ENCODE measurements at places on chromosomes 11 and 22.

- DNase-seq: no peak
Measured at GRCh38 chr11:2277008-2277346, 6.6 kb upstream of the ASCL2 start.

- DNase-seq: no peak
Measured at GRCh38 chr11:104876324-104876723, 21.9 kb downstream of the CASP12 start.

DNA sequence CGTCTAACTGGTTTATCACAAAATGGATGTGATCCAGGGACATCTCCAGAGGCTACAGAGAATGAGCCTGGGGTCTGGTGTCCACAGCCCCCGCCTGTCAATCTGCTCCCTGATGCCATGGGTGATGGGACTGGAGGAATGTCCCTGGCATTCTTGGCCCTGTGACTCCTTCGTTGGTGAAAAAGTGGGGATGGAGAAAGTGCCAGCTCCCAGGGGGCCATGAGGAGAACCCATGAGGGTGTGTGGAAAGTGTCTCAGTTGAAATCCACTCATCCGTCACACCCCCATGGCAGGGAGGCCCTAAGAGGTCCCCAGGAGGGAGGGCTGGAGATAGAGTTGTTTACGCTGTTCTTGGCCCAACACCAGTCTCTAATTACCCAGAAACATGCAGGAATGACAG, 322.0 kb downstream of the CTTN start:
- no peak for DNase-seq

GRCh38 chr11:12411806-12412727, 34.7 kb downstream of the PARVA start:
- DNase-seq: no peak

DNA sequence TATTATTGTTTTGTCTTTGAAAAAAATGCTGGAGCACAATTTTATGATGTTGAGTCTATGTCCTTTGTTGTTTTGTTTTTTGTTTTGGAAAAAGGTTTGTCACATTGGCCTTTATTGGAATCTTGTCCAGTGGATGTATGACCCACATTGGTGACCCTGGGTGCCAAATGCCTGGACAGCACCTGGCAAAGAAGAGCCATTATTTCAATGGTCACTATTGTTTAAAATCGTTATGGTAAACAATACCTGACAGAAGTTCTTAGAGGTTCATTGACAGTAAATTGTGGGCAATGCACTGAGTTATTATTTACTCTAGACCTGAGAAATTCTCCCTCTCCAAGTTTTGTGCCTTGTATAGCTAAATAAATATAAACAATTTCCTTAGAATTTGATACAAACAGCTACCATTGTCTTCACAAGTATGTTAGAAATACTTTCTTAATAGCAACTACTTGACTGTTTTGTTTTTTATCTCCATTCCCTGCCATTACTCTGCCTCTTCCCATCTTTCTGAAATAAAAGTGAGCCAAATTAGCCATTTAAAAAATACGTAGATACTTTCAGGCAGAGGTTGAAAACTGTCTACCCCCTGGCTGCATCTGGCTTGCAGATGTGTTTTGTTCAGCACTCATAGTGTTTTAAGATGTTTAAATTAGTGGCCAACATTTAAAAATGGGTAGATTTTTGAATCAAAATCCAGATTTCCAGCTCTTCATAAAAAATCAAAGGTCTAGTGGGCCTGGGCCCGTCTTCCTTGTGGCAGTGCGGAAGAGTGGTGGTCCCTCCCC, 39.9 kb downstream of the BMAL1 start:
- DNase-seq: no peak

GRCh38 chr11:30730011-30730410, 143.9 kb upstream of the MPPED2 start:
- no peak for DNase-seq

GRCh38 chr11:60363542-60364470, 14.5 kb upstream of the MS4A7 start:
- peak; percentile 24 for DNase-seq

DNA sequence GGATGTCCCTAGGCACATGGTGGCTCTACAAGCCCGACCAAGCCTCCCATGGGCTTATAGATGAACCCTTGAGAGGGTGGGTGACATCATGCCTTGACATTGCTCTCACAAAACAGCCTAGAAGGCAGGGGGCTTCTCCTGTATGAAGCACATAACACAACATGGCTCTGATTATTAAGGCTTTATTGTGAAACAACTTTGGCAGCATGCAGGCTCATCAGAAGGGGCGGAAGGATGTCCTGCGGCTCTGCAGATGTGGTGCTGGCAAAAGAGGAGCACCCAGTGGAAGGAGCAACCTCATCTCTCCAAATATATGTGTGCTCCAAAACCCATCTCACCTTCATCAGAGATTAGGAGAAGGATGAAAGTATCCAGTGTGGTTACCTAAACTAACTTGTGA, 100.4 kb downstream of the MPPED2 start:
- DNase-seq: no peak

DNA sequence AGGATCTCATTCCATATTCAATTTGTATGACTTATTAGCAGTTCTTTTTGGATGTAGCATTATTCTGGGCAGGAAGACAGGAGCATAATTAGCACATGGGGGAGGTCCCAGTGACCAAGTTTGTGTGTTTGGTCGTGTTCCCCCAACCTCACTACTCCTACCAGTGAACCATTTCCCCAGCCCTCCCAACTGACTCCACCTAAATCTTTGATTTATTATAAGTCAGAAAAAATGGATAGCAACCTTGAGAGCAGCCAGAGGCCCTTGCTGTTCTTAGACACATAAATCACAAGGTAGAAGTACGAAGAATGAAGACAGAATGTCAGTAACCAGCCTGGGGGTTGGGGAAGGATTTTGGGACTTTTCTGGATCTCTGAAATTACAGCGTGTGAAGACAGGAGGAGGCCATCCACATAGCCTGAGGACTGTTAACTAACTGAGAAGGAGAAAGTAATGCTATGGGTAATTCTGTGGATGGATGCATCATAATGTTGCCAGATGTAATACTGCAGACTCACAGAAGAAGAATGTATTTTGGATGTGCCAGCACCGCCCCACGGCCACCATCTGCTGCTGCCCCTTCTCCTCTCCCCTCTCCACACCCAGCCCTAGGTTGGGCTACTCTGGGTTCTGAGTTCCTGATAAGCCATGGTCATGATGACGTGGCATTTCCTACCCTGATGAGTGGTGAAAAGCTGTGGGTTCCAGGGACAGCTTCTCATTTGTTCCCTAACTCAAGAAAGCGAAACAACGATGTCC, 124.3 kb upstream of the TTC12 start:
- DNase-seq: peak; percentile 67

DNA sequence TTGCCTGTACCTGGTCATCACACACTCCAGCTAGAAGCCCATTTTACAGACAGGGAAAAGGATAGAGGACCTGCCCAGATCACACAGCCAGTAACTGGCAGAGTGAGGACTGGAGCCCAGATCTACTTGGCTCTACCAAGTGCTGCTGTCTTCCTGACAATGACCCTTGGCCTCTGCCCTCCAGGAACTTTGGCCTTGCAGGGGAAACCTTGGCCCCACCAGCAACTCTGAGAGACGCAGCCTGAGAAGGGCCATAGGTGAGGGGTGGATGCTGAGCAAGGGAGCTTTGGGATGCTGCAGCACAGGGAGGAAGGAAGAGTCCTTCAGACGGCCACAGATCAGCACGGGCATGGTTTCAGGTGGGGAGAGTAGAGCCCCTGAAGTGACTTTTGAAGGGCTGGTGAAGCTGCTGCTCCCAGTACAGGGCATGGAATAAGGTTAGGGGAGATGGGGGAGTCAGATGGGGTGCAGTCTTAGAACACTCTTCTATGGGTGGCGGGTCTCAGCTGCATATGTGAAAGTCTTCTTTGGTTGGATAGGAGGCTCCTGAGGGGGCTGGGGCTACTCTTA, 2.0 kb upstream of the CAPN5 start:
- no peak for DNase-seq

GRCh38 chr22:25395915-25396314, 168.6 kb upstream of the GRK3 start:
- DNase-seq: no peak

GRCh38 chr11:79485694-79486093, 44.9 kb upstream of the TENM4 start:
- no peak for DNase-seq

DNA sequence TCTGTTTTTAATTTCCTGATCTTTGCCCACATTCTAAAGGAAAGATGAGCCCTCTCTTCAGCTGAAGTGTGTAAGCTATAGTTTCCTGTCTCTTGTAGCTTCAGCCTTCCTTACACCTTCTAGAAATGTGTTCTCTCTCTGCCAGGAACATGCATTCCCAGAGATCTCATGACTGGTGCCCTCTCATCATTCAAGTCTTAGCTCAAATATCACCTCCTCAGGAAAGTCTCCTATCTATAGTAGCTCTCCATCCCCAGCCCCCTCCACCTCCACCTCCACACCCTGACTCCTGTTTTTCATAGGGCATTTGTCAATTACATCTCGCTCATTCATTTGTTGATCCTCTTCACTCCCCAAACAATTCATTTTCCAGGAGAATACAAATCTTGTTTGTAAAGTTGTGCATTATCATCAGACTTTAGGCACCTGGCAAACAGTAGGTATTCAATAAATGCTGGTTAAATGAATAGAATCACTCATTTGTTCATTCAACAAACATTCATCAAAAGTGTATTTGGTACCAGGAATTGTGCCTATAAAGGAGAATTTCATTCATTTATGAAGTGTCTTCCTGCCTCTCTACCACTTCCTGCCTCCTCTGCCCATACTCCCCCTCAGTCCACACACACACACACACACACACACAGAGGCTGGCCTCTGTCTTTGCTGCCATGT, 160.3 kb downstream of the BBOX1 start:
- no peak for DNase-seq

GRCh38 chr11:68683536-68684384, 584 bp upstream of the GAL start:
- no peak for DNase-seq

DNA sequence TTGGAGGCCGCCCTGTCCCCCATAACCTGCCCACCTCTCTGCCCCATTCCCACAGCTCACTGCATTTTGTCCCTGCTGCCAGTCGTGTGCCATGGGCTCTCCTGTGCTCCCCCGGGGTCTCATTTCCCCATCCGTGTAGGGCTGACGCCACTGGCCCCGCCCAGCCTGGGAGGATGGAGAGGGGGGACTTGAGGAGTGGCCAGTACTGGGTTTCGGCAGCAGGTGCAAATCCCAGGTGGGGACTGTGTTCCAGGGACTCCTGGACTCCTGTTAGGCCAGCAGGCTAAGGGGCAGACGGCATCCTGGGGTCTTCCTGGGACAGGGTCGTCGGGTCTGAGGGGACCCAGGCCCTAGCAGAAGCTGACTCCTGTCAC, 1.2 kb upstream of the MYO7A start:
- no peak for DNase-seq

DNA sequence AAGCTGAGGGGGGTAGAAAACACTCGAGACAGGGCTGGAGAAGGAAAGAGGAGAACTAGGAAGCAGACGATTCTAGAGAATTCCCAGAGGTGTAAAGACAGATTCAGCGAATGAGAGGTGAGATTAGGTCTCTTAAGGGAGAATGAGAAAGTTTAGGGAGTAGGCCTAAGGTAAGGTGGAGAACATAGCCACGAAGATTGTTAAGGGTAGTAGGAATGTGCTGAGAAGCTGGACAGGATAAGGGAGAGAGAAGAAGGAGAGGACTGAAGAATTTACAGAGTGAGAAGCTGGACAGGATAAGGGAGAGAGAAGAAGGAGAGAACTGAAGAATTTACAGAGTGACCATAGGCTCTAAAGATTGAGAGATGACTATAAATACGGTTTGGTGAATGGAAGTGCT, 908 bp downstream of the PPME1 start:
- no peak for DNase-seq

DNA sequence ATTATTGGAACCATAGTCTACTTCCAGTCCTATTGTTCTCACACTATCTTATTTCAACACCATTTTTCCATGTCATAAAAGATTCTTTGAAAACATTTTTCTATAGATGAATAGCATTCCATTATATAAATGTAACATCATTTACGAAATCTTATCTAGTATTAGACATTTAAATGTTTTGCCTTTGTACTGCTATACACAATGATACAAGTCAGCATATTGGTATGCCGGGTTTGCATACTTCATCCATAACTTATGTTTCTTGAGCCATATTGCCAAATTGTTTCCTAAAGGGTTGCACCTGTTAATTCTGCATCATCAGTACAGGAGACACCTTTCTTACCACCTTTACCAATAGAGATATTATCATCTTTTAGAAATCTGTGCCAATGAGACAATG, 68.2 kb downstream of the SYT13 start:
- no peak for DNase-seq

GRCh38 chr11:121533601-121534000, 80.8 kb upstream of the SORL1-AS1 start:
- no peak for DNase-seq

- no peak for DNase-seq
Measured at GRCh38 chr11:1916132-1916985, 3.1 kb upstream of the TNNT3 start.

GRCh38 chr22:30574997-30575671, 669 bp upstream of the GAL3ST1 start:
- DNase-seq: no peak

GRCh38 chr11:134864968-134865305, 452.9 kb upstream of the B3GAT1 start:
- no peak for DNase-seq

- no peak for DNase-seq
Measured at GRCh38 chr22:38469306-38469781, 1.4 kb downstream of the KDELR3 start.

- DNase-seq: no peak
Measured at GRCh38 chr11:65934014-65934413, 11.3 kb upstream of the TSGA10IP start.

DNA sequence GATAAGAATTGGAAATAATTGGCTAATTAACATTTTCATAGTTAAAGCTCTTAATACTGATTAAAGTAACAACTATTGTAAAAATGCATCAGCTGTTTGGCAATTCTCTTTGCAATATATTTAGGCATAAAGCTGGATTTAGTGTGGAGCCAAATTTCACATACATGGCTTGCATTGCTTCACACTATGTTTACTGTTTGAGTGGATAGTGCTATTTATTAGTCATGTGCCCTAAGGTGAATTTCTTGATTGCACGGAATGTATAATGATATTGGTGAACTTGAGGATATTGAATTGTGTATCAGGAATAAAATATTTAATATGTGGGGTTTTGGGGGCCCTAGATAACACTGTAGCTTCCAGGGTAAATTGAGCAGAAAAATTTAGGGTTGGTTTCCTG, 100.9 kb downstream of the AASDHPPT start:
- DNase-seq: no peak

GRCh38 chr11:4704790-4705334, 278 bp downstream of the MMP26 start:
- no peak for DNase-seq

Data from NCI-H446 treated with DMSO at 0.1 percent for 48 hours (cell line).